ENCODE measurements at places on chromosomes 7 and 10. TPM values are rescaled to one million over a fixed set of nuclear protein-coding genes. Genes with fewer than 3 reads are reported as not detected.

- DNase-seq: peak; percentile 87
Observed at GRCh38 chr7:151484971-151485707, 34.6 kb downstream of the RHEB start.

Gene EBF3
- 14.7 TPM for total RNA-seq

DNA sequence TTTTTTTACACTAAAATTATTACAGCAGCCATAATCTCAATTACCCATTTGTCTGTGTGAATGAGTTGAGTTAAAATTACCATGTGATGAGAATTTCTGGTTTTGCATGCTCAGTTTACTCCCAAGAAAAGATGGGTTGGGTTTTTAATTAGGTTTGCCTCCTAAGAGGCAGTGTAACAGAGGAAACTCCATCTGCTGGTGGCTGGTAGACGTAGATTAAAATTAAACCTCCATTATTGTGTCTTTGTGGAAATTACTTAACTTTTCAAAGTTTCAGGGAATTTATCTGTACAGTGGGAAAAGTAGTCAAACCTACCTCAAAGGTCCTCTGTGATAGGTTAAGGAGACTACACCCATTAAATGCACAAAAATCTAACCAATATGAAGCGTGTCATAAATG, 954.2 kb downstream of the PCDH15 start:
- no peak for DNase-seq

Gene CNTNAP2
- not detected for total RNA-seq

- DNase-seq: no peak
Observed at GRCh38 chr7:156612930-156613329, 27.6 kb upstream of the RNF32 start.

- DNase-seq: peak; percentile 7
Observed at GRCh38 chr10:32386623-32387260, 39.8 kb upstream of the EPC1 start.

DNA sequence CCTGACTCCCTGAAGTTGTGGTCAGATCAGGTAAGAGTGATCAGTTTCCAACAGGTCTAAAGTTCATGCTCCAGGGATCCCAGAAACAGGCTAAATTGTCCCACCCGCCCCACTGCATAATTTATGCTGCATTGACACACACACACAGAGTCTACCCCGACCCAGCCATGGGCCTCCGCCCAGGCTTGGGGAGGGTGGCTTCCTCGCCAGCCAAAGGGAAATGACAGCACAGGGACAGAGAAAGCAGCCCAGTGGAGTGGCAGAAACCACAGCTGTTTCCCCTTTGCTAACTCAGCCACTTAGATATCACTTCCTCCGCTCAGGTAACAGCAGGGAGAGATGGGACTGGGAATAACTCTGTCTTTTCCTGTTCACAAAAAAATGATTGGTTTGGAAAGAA, 9.4 kb downstream of the SH3PXD2A start:
- no peak for DNase-seq

- DNase-seq: no peak
Observed at GRCh38 chr10:95538412-95538811, 22.8 kb downstream of the SORBS1 start.

All from fibroblast of the aortic adventitia (primary cell).